Sciatic nerve (tissue), 2 donors: ENCODE measurements at places on chromosomes 2 and 18.

DNA sequence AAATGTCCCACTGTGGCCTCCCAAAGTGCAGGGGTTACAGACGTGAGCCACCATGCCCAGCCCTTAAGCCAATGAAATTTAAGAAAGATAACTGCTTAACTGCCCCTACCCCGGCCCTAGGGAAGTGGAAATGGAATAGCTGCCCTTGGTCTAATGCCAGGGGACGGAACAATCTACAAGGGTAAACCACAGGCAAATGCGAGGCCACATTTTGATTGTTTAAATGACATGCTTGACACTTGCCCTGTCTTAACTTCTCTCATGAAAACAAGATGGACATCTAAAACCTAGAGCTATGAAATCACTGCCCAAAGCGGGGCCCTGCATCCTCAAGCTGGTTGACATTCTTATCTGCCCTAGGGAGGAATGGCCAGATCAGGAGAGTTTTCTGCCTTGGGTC is 5.5 kb upstream of the ITSN2 start:
- no peak for DNase-seq

- DNase-seq = no peak
Observed at GRCh38 chr2:216800836-216801235, 59.0 kb downstream of the TNP1 start.

- DNase-seq = peak; percentile 76
Observed at GRCh38 chr2:68908392-68908970, 37.3 kb upstream of the BMP10 start.

- DNase-seq = peak; percentile 51
Observed at GRCh38 chr2:109526442-109526970, 87.3 kb downstream of the SEPTIN10 start.

DNA sequence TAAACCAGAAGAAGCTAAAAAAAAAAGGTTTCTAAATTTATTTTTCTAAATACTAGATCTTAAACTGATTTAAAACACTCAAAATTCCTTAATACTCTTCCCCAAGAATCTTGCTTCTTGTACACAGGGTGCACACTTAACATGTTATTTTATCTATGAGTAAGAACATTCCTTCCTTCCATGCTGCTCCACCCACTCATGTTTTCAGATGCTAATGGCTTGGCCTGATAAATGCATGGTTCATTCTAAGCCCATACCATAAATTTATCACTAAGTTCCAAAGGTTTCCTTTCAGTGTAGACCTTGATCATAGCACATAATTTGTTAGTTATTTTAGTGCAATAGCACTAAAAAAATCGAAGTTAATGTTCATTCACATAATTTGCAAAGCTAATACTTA is 8.1 kb downstream of the FBXO48 start:
- DNase-seq = no peak

GRCh38 chr2:69693775-69694450 is 48.0 kb upstream of the ANXA4 start:
- no peak for DNase-seq

DNA sequence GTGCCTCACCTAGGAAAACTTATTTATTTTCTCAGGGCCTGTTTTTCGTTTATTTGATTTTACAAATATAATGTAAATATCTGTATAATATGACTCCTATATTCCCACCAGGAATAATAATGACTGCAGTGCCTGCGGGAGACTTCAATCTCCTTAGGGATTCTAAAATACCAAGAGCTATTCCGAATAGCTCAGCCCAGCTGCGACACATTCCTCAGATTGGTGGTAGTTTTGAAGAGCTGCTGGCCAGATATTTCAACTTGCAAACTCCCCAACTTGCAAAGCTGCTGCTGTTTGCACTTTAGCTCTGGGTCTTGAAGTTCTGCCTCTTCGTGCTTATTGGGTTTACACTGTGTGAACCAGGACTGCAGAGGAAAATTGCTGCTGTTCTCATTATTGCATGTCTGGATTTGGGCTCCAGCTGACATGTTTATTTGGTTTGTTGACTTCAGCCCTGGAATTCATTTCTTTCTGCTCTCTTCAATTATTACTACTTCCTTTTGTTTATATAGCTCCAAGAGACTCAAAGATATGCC is 480.2 kb upstream of the CHST9 start:
- no peak for DNase-seq

DNA sequence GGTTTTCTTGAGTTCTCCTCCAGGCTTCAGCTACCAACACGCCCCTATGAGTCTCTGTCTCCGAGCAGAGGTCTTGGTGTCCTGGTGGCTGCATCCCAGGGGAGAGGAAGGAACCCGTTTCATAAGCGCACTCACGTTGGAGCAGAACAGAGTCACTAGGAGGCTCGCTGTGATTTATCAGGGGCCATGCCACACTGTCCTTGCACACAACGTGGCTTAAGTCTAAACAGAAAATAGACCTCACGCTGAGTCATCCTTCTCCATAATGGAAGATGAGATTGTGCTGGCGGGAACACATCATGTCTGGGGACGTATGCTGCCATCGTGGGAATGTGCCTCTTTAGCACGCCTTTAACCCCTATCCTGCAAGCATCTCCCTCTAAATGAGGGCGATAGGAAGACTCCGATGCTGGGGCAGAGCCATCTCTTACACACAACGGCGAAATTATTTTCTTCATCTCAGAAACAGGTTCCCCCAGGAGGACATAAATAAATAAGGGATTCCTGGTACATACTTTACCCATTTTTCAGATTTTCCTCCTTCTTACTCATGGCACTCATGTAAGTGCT is 211.4 kb downstream of the KLHL29 start:
- no peak for DNase-seq

DNA sequence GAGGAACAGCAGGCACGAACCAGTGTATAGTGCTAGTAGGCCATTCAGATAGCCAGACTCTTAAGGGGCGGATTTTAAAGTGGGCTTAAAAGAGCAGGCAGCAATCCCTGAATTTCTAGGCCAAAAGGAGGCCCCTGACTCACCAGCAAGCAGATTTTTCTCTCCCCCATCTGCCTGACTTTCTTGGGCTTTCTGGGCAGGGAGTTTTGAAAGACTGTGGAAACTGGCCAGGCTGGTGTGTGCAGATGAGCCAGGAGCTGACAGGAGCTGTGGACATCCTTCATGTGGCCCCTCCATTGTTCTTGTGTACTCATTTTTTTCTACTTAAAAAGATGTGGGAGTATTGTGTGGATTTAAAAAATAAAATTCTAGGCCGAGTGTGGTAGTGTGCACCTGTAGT is 59.0 kb downstream of the GLI2 start:
- no peak for DNase-seq

GRCh38 chr2:156423674-156424282 is 12.4 kb upstream of the GPD2 start:
- no peak for DNase-seq

DNA sequence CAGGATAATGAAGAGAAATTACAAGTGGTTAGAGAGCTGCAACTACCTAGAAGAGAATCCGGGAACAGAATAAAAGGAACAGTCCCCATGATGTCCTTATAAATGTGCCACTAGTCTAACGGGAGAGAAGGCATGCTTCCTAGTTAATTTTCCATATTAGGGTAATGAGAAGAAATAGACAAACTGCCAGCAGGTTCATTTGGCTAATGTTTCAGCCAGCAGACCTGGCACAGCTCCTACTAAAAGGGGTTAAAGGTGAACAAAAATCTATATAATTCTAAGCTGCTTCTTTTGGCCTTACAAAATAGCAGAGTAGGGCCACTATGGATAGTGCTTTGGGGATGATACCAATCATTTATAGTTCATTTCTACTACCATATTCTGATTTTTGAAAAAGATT is 845.3 kb upstream of the GCFC2 start:
- no peak for DNase-seq

DNA sequence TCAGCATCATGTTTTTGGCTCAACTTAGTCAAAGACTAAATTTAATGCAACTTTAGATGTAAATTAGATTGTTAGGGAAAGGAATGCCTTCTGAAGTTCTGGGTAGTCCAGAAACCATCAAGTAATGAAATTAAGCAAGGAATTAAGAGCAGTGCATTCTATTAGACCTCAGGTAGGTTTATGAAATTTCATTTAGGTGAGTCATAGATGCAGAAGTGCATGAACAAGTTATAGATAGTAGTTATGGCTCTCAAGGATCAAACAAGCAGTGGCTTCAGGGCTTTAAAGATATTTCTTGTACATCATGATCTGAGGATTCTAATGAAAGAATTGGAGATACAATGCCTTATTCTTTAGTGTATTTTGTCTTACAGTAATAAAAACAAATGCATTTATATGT is 25.4 kb upstream of the SPOPL start:
- DNase-seq = no peak

DNA sequence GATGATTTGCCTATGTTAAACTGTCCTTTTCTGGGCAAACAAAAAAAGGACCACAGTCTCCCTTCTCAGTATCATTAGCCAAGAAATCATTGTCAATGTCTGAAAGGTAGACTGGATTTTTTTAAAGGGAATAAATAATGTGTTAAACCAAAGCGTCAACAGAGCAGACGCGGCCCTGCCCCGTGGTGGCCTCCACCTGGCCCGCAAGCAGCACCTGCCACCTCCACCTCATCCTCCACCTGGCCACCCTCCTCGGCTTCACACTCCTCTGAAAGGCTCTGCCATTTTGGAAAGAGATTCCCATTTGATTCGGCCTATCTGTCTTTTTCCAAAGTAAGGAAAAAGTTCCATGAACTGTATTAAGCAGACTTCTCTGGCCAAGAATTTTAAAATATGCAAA is 67.9 kb upstream of the TMEM200C start:
- no peak for DNase-seq

DNA sequence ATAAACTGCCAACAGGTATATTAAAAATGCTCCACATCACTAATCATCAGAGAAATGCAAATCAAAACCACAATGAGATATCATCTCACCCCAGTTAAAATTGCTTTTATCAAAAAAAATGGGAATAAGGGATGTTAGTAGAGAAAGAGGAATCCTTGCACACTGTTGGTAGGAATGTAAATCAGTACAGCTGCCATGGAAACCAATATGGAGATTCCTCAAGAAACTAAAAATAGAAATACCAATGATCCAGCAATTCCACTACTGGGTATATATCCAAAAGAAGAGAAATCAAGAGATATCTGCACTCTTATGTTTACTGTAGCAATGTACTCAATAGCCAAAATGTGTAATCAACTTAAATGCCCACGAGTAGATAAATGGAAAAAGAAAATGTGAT is 40.6 kb downstream of the ZRANB3 start:
- no peak for DNase-seq

GRCh38 chr2:147223119-147223518 is 621.7 kb upstream of the ACVR2A start:
- no peak for DNase-seq

- no peak for DNase-seq
Observed at GRCh38 chr18:21857871-21858270, 117.3 kb downstream of the MIB1 start.

GRCh38 chr18:68843473-68844089 is 45.7 kb downstream of the CCDC102B start:
- DNase-seq = no peak

DNA sequence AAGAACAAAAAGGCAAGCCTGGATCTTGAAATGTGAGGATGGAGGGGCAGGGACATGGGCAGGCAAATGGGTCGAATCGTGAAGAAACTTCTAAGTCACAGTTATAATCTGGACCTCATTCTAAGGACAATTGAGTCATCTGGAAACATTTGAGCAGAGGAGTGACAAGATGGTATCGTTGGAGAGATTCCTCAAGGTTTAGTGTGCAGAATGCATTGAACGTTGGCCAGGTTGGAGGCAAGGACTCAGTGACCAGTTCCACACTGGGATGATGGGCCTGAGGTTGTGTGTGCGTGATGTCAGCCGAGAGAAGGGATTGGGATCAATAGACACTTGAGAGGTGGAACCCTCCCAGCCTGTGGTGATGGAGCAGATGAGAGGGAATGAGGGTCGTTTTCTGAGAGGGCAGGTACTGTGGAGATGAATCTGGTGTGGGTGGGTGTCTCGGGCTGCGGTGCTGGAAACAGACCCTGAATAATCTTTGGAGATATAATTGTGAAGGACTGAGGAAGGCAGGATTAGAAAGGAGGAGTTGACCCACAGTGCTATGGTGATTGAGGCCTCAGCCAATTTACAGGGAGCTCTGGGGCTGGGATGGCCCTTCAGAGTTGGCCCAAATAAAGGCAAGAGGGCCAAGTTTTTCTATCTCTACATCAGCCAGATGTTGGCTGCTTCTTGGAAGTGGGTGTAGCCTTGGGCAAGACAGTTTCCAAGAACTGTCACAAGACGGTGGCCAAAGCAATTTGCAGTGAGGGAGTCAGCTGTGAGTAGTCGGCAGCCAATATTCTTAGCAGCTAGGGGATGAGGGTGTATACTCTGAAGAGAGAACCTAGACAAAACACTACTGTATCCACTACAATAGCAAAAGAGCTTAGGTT is 5.8 kb upstream of the ZNF532 start:
- DNase-seq = peak; percentile 71

DNA sequence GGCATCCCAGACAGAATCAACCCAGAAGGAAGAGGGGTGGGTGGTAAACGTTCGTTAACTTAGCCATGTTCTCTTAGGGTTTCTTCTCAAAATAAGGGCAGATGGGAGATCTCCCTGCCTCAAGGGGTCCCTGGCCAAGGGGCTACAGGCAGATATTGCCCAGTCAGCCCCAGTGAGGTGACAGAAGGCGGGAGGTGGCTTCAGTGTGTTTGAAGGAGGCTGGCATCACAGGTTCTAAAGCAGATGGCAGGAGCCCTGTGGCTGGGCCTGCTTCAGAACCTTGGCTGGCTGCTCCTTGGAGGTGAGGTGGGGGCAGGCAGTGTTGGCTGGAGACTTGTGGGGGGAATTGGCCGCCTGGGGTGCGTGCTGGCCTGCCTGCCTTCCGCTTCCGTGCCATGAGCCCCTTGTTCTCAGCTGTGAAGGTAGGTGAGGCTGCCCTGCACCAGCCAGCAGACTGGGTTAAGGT is 23.5 kb downstream of the HPCAL1 start:
- no peak for DNase-seq

DNA sequence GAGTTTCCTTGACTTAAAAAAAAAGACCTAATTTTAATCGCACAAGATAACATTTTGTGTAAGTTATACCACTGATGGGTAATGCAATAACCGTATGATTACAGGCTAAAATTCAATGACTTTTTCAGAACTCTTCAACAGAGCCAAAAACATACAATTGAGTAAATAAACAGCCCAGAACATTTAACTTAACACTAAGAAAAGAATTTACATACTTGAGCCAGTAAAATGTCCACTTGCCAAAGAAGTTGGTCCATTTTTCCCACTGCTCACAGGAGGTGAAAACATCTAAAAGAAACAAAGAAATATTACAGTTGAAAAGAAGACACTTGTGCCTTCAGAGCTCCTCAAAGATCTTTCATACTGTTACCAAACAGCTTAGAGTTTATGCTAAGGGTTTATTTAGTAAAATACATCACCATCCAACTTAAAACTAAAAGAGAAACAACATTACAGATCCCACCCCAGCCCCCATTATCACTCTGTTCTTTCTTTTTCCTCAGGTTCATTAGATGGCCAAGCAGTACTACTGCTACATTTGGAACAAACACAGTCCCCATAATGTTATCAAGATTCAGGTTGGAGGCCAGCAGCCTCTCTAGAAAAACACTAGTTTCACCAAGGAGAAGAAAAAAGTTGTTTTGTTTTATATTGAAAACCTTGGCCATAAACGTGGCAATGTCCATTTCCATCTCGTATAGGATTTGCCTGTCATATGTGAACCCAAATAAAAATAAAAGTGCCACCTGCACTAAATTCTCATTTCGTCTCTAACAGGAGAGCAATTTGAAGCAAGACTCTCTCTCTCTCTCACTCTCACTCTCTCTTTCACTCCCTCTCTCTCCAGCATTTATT is 2.7 kb downstream of the TCF4 start:
- no peak for DNase-seq
